ENCODE measurements at places on chromosomes 16 and 17.

DNA sequence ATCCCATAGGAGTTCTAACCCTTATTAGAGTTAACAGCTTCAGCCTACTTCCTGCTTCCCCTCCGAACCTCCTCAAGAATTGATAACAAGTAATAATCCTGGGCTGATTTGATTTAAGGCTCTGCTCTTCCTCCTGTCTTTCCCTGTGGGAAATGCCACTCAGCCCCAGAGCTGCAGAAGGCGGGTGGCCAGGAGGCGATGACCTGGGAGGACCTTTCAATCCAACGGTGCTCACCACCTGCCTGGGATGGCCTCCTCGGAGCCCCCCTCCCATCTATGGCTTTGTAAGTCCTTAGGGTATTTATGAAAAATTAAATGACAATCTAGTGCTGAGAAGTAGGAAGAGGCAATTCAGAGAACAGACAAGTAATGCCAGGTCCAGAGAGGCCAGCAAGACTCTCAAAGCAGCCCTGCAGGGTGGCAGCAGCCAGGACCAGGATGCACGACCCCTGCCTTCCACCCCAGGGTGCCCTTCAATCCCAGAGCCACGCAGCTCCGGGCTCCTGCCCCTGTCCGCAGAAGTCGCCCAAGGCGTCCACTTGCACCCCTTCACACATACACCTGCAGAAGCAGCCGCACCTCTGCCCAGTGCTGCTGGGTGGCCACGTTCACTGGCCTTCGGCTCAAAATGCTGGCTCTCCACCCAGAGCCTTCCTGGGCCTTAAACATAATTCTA, 34.3 kb downstream of the ABR start:
- no peak for DNase-seq

DNA sequence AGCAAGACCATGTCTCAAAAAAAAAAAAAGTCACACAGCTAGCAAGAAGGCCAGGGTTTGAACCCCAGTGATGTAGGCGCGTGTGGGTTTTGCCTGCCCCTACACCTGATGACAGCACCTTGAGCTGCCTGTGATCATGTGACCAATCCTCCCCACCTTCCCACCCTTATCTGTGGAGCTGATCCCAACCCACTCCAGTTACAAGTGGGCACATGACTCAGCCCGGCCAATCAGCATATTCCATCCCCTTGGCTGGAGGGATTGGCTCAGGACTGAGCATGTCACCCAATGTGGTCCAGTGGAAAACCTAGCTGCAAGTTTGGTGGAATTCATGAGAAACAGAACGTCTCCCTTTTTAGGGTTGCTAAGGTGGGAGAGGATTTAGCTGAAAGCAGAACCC, 6.6 kb downstream of the TMEM114 start:
- DNase-seq, result no peak

- DNase-seq, result no peak
Measured at GRCh38 chr16:58940609-58941008, 206.5 kb upstream of the GOT2 start.

- DNase-seq, result no peak
Measured at GRCh38 chr17:62121025-62121730, 56.1 kb upstream of the MED13 start.

GRCh38 chr16:25716186-25716585, 24.4 kb downstream of the HS3ST4 start:
- DNase-seq, result no peak

DNA sequence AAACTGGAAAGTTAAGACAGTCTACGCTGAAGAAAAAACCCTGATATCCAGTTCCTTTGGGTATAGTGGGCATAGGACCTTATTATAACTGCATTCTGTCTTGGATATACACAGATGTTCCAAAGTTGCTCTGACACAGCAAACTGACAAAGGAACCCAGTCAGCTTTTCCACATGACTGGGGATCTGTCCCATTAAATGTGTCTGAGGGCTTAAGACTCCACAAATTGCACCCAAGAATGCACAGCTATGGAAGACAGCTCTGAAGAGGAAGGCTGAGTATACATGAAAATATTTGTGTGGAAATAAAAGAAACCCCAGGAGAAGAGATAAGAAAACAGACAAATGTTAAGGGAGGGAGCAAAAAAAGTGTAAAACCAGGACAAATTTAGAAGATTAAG, 114.1 kb downstream of the SPAG9 start:
- no peak for DNase-seq

Data from T1000 (cell line).